Fibroblast of upper back skin (primary cell): ENCODE measurements at places on chromosomes 4 and X.

DNA sequence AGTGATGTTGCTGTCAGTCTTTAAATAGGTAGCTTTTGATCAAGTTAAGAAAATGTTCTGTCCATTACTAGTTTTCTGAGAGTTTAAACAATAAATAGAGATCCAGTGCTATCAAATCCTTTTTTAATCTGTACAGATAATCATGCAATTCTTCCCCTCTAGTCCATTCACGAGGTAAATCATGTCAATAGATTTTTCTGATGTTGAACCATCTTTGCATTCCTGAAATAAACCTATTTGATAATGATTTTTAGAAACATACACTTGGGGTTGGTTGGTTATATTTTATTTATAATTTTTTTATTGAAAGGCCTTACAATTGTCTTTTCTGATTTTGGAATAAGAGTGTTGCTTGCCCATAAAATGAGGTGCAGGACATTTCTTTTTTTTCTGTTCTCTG is 95.0 kb downstream of the FAM53A start:
- DNase-seq: no peak

GRCh38 chrX:8845060-8845459 is 43.9 kb upstream of the FAM9A start:
- peak; percentile 72 for DNase-seq

DNA sequence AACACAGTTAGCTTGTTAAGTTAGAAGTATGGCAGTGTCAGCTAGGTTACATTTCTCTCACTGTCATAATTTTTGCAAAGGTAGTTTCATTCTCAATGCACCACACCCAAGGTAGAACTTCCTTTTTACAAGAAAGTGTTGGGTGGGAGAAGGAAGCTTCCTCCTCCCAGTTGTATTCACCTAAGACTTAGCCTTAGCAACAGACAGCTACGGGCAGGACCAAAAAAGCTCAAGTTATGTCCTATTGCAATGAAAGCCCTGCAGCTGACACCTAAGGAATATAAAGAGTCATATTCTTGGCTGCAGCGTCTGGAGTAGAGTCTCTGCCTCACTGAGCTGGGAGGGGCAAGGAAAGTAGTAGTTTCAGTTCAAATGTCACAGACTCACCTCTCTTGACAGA is 25.1 kb upstream of the PRDM8 start:
- no peak for DNase-seq

- DNase-seq: no peak
Measured at GRCh38 chr4:8245884-8246833, 23.4 kb upstream of the HTRA3 start.
